ENCODE measurements at places on chromosomes 3 and 15.

- no peak for DNase-seq
Observed at GRCh38 chr3:46545818-46546630, 20.1 kb downstream of the LRRC2 start.

GRCh38 chr3:64880916-64881315, 193.1 kb upstream of the ADAMTS9 start:
- no peak for DNase-seq

- no peak for DNase-seq
Observed at GRCh38 chr15:52191207-52191606, at the start of gene GNB5. Gene GNB5 (minus strand): TSS chr15:52191392. CDS start chr15:52184676, 6,716 bp downstream.

- no peak for DNase-seq
Observed at GRCh38 chr3:99472385-99472784, 166.0 kb upstream of the COL8A1 start.

GRCh38 chr3:87361956-87362355, 85.6 kb upstream of the POU1F1 start:
- DNase-seq: no peak

DNA sequence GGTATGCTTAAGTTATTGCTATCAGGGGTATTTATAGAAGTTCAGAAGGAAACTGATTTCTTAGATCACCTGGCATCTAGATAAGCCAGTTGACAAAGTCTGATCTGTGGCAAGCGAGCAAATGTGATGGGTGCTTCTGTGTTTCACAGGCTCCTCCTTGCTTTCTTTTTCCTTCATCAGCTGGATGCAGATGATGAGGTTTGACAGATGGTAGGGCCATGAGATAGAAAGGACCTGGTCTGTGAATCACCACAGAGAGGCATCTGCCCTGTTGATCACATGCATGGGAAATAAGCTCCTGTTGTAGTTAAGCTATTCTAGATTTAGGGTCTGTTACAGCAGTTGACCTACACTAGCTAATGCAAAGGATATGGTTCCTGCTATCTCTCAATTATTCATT, 372.0 kb downstream of the NEK10 start:
- no peak for DNase-seq

- no peak for DNase-seq
Observed at GRCh38 chr15:84981711-84982300, at the start of gene PDE8A. Gene PDE8A (plus strand): TSS chr15:84981856. CDS start chr15:84982163, 307 bp downstream.

- no peak for DNase-seq
Observed at GRCh38 chr3:28844298-28845005, 436.4 kb upstream of the RBMS3 start.

GRCh38 chr3:101978348-101978747, 129.0 kb downstream of the NFKBIZ start:
- no peak for DNase-seq

- DNase-seq: no peak
Observed at GRCh38 chr3:127194601-127195187, 1.8 kb downstream of the PRR23E start.

DNA sequence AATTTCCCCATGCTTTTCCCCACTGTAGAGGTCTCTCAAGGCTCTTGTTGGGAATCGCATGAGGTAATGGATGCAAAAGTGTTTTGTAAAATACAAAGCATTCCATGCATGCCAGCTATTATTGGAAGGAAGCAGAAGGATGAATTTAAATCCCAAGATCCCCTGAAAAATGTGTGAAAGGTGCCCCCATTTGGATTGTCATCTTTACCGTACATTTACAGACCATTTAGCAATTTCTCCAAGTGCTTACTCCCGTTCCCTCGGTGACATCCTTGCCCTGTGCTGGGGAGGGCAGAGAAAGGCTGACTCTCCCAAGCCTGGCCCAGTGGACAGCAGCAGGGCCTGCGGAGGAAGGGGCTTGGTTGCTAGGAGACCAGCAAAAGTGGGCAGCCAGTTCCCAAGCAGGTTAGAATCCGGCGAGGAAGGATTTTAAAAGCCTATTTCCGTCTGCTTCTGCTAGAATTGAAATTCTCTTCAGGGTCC, 31.1 kb upstream of the NEO1 start:
- DNase-seq: no peak

DNA sequence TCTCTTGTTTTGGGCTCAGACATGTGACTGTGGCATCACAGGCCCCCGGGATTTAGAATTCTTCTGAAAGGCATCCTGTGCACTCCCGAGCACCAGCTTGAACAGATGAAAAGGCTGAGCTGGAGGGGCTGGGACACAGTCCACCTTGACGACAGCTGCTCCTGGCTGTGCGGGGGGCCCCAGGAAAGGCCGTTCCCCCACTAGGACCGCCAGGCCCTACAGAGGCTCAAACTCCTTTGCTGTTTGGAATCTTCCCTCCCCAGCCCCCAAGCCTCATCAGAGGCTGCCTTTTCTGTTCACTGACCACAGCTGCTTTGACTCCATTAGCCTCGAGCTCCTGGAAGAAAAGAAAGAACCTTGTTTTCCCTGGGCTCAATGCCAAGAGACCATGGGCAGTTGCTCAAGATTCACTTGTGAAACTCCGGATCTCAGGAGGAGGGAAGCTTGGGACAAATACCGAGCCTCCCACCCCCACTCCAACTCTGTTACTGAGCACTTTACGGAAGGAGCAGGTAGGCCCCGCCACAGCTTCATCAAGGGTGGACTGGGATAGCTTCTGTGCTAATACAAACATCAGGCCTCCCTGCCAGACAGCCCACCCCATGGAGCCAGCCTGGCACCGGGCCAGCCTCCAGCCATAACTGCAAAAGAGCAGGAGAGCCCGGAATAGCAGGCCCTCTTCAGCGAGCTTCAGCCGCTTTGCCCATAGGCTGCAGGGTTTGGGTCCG, 15.7 kb downstream of the CIDEC start:
- peak; percentile 81 for DNase-seq

- no peak for DNase-seq
Observed at GRCh38 chr15:62985768-62986167, 56.8 kb upstream of the TPM1 start.

GRCh38 chr15:99123713-99124451, 19.0 kb downstream of the SYNM start:
- peak; percentile 93 for DNase-seq

- DNase-seq: no peak
Observed at GRCh38 chr3:95272781-95273180, 1209.9 kb downstream of the NSUN3 start.

DNA sequence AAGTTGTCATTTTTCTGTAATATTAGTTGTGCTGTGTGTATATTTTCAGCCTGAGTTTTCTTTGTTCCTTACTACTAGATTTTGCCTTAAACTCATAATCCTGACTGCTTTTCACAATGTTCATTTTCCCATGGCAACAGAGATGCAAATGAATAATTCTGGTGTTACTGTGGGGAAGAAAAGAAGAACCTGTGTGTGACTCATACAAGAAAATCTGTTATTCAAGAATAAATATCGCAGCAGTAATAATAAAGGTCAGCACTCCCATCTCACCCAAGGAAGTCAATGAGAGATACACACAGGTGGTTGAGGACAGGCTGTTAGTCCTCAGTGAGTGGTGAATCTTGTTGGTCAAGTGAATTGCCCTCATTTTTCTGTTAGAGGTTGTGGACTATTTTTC, 656.6 kb upstream of the NAALADL2 start:
- DNase-seq: no peak

GRCh38 chr3:105369500-105370371, 3.0 kb downstream of the ALCAM start:
- DNase-seq: peak; percentile 86

- DNase-seq: no peak
Observed at GRCh38 chr3:177089110-177089509, 108.2 kb downstream of the TBL1XR1 start.

DNA sequence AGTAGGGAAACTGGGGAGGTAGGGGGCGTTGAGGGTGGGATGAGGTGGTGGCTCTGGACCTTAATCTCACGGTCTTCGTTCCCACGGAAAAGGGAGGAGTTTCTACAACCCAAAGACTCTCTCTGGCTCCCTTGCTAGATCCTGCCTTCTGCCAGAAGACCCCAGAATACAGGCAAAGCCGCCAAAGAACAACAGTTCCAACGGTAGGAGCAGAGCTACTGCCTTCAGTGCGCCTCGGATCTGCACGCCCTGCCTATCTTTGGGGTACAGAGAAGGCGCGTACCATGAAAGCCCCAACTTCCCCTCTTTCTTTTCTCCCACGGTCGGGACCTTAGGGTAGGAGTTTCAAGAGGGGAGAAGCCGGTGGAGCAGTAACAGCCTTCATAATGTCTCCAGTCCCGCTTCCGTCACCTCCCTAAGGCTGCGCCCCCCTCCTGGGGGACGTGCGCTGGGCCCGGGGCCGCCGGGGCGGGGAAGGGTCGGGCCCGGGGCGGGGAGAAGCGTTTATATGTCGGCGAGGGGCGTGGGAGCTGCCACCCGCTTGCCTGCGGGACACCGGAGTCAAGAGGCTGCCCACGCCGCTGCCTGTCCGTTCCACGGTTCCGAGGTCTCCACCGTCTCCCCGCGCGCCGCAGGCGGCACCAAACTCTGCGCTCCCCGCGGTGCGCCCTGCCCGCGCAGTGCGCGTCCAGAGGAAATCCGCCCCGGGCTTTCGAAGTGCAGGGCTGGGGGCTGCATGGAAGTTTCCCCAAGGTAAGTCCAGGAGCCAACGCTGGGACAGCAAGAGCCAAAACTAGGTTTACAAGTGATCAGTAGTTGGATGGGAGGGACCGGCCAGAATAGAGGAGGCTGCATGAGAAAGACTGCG, at the start of gene COL6A6:
COL6A6 (plus strand) TSS at position 533 of the 868 bp plus-strand sequence. CDS start 43,188 bp downstream, outside the sequence.
- no peak for DNase-seq

DNA sequence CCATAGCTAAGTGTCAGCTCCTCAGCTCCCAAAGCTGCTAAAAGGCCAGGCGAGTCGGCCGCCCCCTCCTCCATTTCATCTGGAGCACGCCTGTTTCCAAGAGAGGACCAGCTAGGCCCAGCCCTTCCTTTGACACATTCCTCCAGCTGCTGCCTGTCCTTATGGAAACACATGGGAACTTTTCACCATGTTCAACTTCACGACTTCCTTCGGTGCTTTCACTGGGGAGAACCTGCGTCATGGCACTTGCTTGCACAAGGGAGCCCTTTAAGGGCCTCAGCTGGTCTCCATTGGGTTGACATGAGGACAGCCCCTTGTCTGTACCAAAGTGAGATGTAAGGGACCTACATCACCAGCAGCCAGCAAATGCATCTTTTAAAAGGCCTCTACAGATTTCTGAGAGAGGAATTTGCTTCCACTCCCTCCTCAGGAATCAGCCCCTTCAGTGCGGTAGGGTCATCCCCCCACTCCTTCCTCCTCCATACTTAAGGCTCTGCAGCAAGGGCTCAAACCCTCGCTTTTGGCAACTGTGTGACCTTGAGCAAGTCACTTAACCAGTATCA, 2.1 kb downstream of the MAGI1 start:
- no peak for DNase-seq

- DNase-seq: peak; percentile 84
Observed at GRCh38 chr3:33202711-33203457, 15.7 kb downstream of the SUSD5 start.

Measured in posterior cingulate gyrus (tissue), 11 donors.